ENCODE measurements at places on chromosomes 12 and 14. TPM values are rescaled to one million over a fixed set of nuclear protein-coding genes. Genes with fewer than 3 reads are reported as not detected.
A peak's percentile ranks its signal among the peaks of the same experiment; 100 is the strongest.

DNA sequence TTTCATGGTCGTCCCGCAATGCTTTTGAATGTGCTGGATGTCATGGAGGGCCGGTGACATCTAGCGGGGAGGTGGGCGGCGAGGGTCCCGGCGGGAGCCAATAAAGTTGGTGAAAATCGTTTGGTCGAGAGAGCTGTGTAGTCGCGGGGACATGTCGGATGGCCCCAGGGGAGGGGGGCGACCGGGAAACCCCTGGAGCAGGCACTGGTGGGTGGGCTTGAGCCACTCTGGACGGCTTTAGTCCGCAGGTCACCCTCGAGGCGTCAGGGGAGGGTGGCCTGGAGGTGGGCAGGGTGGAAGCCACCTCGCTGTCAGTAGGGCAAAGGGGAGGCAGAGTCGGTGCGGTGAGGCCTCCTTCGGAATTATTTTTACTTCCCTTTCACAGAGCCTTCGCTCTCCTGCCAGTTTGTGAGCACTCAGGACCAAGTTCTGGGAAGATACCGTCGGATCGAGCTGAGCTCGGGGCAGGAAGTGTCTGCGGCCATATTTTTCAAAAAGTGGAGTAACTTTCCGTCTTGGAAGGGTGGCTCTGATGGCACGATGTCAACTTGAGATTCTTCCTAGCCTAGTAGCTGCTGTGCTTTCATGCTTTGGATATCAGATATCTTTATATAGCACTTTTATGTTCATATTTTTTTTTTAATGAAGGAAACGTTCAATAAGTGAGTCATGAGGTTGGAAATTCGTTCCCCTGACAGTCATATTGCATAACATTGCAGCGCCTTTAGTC lies 28.2 kb downstream of the WBP11 start:
- no peaks in the 10 kb centered on the region for H3K4me1 ChIP-seq
- H3K27ac ChIP-seq: peak overlapping the region; percentile 92
- DNase-seq: peak; percentile 53

DNA sequence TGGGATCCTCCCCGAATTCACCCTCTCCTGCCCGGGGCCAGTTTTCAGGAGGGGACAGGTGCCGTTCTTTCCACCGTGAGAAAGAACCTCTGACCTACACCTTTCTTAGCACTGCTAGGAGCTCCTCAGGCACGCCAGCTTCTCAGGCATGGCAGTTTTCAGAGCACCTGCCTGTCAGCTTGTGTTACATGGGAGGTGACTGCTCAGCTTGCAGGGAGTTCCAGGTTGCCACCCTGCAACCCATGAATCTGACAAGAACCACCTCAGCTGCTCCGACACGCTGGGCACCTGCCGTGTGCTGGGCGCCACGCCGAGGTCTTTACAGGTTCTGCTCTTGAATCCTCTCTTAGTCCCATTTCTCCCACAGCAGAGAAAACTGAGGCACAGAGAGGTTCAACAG lies 12.9 kb downstream of the BRI3BP start:
- H3K36me3 ChIP-seq: no peaks in the 10 kb centered on the region
- H3K27ac ChIP-seq: no peak overlapping the region
- no peaks in the 10 kb centered on the region for H3K27me3 ChIP-seq
- H3K4me1 ChIP-seq: no peaks in the 10 kb centered on the region
- DNase-seq: no peak

The ACVRL1 gene
- 161 TPM for total RNA-seq

GRCh38 chr14:101412739-101413138 lies 148.6 kb upstream of the DIO3 start:
- H3K27me3 ChIP-seq: no peaks in the 10 kb centered on the region
- H3K4me1 ChIP-seq: peaks cover 4% of the 10 kb centered on the region
- no peak for DNase-seq
- no peaks in the 10 kb centered on the region for H3K36me3 ChIP-seq
- H3K27ac ChIP-seq: no peak overlapping the region

The VWF gene
- 122 TPM for total RNA-seq
